CD4-positive, alpha-beta T cell treated with Interleukin-17A for 1 hour (primary cell): ENCODE measurements at places on chromosomes 11 and 22.

- DNase-seq, result no peak
Observed at GRCh38 chr11:105701098-105701497, 91.2 kb downstream of the GRIA4 start.

DNA sequence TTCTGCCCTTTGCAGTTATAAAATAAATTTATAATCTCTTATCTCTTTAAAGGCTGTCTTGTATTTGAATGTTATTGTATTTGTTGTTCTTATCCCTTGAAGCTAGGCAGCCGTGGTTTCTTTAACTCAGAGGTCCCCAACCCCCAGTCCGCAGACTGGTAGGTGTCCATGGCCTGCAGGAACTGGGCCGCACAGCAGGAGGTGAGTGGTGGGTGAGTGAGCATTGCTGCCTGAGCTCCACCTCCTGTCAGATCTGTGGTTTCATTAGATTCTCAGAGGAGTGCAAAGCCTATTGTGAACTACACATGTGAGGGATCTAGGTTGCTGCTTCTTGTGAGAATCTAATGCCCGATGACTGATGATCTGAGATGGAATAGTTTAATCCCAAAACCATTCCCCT, 380.0 kb upstream of the CCDC90B start:
- DNase-seq, result no peak

- no peak for DNase-seq
Observed at GRCh38 chr11:116563028-116563711, 209.6 kb downstream of the BUD13 start.

- DNase-seq, result no peak
Observed at GRCh38 chr11:74355626-74356025, 42.6 kb downstream of the PGM2L1 start.

DNA sequence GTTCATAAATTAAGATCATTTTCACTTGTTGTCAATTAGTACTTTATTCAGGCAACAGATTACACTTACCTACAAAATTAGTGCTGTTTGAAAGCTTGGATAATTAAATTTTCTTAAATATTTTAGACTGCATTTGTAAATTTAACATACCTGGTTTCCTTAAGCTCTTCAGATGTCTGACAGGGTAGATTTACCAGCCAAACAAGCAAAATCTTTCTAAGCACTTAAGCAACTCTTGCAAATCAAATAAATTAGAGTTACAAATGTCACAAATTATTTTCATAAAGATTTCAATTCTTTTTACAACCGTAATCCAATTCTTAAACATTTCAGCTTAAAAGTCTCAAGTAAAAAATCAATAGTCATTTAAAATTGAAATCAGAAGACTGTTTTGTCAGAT, 129.8 kb downstream of the DBX1 start:
- no peak for DNase-seq

DNA sequence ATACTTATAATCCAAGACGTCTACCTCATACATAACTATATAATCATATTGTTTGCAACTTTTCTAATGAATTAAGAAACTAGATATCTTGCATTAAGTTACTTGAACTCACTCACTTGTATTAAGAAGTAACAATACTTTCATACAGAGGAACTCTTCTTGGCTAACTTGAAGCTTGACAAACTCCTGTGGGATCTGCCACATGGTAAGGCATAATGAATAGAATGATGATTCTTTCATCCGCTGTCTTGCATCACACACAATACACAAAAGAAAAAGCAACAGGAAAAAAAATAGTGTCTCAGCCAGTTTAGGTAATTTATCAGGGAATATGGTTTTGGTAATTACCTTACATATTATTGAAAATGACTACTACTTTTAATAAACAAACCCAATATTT, 79.8 kb downstream of the PGR start:
- DNase-seq, result no peak
